ENCODE measurements at places on chromosomes 13 and 19.

- no peak for DNase-seq
These were observed 1769.0 kb upstream of the PCDH20 start for GRCh38 chr13:63184693-63185092.

DNA sequence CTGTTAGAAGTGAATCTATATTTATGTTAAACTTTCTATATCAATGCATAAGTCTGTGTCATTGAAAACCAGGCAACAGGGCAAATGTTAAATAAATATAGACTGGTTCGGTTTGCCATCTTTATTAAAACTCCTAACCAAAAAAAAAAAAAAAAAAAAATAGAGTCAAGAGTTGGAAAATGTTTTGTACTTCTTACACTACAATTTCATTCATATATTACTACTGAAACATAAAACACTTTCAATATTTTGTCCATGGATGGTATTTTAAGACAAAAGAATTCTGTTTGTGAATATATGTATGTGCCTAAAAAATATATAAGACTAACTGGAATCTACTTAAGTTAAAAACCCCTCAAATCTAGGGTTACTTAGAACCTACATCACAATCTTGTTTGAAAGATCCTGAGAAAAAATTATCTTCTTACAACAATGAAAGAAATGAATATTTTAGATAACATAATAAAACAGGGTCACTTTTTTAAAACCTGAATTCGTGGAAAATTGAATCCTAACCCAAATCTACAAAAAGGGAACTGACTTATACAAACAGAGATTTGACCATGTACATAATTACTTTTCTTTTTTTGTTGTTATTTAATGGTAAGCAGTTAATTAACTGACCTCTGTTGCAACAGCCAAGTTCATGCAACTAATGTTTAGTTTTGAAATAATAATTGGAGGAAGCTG lies 5.1 kb downstream of the DACH1 start:
- DNase-seq = no peak

DNA sequence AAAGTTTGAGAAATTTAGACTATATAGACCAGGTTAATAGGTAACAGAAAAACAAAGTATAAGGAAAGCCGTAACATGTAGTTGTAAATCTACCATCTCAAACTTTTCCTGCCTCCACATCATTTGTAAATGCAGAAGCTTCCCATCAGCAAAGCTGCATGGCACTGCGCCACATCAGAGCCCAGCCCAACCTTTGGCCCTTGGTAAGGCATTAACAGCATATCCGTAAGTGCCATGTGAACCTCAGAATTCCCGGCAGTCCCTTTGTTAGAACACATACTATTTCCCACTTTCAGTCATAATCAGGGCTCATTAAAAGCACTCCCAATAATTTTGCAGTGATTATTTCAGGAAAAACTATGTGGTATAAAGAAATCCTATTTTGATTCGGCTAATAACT lies 51.6 kb downstream of the MPHOSPH8 start:
- DNase-seq = no peak

DNA sequence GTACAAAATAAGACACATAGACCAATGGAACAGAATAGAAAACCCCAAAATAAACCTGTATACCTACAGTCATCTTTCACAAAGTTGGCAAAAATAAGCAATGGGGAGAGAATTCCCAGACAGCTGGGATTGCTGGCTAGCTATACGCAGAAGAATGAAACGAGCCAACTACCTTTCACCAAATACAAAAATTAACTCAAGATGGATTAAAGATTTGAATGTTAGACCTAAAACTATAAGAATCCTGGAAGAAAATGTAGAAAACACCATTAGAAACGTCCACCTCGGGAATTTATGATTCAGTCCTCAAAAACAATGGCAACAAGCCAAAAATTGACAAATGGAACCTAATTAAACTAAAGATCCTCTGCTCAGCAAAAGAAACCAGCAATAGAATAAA lies 408.1 kb upstream of the SLITRK1 start:
- DNase-seq = no peak
